ENCODE measurements at places on chromosomes 11 and 22. TPM values are rescaled to one million over a fixed set of nuclear protein-coding genes. Genes with fewer than 3 reads are reported as not detected.

- peaks cover 40% of the 10 kb centered on the region for H3K4me1 ChIP-seq
- peaks cover 35% of the 10 kb centered on the region for H3K36me3 ChIP-seq
- peak overlapping the region; percentile 35 for H3K27ac ChIP-seq
- DNase-seq: no peak
Measured at GRCh38 chr11:20122131-20122530, 38.1 kb downstream of the DBX1 start.

The LIPT2 gene
- total RNA-seq: 3.5 TPM

The OR52E8 gene
- total RNA-seq: not detected

The NUDT22 gene
- total RNA-seq: 43.7 TPM
